ENCODE measurements at places on chromosomes 7 and 10. TPM values are rescaled to one million over a fixed set of nuclear protein-coding genes. Genes with fewer than 3 reads are reported as not detected.

DNA sequence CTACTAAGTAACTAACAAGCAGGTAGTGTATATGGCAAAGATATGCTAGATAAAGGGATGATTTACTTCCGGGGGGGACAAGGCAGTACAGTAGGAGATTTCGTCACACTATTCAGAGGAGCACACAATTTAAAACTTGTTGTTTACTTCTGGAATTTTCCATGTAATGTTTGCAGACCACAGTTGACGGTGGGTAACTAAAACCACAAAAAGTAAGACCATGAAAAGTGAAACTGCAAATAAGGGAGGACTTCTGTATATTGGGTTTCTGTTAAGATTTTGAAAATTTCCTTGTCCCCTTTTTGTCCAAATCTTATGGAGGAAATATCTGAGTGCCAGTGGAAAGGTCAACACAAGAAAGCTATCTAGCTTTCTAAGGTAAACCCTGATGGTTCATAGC lies 170.0 kb downstream of the ELAPOR2 start:
- DNase-seq: no peak

Gene PTPRZ1
- total RNA-seq: 11.4 TPM

- no peak for DNase-seq
Observed at GRCh38 chr7:26487780-26488515, 196.3 kb downstream of the SNX10 start.

Gene WDFY4
- total RNA-seq: not detected

DNA sequence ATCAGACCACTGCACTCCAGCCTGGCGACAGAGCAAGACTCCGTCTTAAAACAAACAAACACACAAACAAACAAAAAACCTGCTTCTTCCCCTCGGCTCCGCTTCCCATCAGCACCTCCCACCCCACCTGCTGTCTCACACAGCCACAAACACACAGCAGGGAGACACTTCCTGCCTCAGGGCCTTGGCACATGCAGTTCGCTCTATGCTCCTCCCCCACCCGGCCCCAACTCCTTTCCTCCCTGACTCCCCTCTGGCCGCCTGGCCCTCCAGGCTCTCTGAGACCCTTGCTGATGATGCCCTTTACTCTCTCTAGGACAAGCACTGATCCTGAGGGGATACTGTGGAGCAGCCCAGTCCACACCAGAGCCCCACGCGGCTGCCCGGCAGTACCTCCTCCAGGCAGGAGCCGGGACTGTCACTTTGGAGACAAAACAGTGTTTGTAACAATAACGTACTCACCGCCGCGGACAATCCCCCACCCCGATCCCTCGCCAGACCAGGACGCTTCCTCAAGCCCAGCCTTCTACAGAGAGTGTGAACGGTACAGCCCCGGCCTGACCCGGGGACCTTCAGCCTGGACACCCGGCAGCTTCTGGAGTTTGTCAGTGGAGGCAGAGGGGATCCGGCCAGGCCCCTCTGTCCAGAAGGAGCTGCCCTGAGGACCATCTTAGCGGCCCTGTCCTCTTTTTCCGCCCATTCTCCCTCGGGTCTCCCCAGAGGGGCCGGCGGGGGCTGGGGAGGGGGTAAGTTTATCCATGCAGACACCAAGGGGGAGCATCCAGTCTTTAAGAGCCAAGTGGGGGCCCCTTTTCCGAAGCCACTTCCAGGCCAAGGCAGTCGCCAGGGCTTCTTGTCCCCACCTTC lies 50.0 kb upstream of the GTF2IRD1 start:
- no peak for DNase-seq

DNA sequence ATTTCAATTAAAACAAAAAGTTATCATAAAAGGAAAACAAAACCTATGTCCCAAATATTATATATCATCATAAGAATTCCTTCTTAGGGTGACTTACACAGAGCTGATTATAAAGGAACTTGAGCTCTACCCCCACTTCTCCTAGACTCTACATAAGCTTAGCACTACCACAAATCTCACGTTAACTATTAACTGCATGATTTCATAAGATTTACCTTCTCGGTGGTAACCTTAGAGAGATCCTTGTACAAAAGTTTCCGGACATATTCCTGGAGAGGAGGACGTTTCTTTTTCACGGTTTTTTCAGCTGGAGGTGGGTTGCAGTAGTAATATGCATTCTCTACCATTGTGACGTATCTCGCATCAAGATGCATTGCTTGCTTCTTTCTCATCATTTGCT lies 83.7 kb downstream of the UPF2 start:
- DNase-seq: no peak

- no peak for DNase-seq
Observed at GRCh38 chr10:116771959-116772585, 29.7 kb upstream of the HSPA12A start.

Gene TMEM196
- 3.6 TPM for total RNA-seq

DNA sequence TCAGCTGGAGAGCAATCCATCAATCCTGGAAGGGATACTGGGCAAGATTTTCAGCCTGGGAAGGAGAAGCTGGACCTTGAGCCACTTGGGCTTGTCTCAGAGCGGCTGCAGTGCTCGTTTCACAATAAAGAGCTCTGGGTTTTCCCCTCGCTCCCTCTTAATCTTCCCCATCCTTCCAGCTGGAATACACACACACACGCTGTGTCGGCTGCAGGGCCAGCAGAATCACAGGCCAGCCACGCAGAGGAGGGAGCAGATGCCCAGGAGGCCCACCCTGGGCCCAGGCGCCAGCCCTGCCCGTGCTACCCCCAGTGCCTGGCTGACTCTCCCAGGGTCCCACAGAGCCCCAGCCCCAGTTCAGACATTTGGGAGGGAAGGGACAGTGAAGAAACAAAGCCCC lies 255.1 kb downstream of the TNS3 start:
- DNase-seq: no peak

- no peak for DNase-seq
Observed at GRCh38 chr7:138900035-138900828, 81.0 kb downstream of the KIAA1549 start.

DNA sequence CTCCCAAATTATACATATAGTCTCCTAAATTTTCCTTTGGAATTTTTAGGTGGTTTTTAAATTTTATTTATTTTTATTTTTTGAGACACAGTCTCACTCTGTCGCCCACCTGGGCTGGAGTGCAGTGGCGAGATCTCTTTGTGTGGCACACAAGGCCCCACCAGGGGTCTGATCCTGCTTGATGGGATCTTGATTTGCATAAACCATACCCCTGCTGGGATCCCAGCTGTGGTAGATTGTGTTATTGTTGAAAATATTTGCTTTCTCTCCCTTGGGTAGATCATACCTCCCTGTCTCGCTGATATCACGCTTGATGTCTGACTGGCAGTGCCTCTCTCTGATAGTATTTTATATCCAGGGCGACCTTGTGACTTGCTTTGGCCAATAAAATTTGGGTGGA lies 5.6 kb upstream of the MUC3A start:
- DNase-seq: no peak

Gene CLDN4
- total RNA-seq: 0.54 TPM

GRCh38 chr10:58575491-58575890 lies 62.8 kb downstream of the BICC1 start:
- DNase-seq: no peak

Gene TDRD1
- not detected for total RNA-seq

DNA sequence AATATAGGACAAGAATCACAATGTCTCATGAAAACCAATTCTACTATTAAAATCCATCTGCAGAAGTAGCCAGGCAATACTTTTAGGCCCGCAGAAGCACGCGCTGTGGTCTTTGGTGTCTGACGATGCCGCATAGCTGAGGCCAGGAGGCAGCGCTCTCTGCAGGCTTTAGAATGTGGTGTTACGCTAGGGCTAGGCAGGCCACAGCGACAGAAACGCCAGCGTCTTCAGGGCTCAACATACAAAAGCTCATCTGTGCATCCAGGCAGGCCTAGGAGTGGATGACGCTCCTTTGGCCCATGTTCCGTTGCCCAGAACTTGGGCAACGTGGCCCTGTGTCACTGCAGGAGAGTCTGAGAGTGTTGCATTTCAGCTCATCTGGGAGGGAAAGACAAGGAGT lies 601.1 kb upstream of the FOXK1 start:
- no peak for DNase-seq

DNA sequence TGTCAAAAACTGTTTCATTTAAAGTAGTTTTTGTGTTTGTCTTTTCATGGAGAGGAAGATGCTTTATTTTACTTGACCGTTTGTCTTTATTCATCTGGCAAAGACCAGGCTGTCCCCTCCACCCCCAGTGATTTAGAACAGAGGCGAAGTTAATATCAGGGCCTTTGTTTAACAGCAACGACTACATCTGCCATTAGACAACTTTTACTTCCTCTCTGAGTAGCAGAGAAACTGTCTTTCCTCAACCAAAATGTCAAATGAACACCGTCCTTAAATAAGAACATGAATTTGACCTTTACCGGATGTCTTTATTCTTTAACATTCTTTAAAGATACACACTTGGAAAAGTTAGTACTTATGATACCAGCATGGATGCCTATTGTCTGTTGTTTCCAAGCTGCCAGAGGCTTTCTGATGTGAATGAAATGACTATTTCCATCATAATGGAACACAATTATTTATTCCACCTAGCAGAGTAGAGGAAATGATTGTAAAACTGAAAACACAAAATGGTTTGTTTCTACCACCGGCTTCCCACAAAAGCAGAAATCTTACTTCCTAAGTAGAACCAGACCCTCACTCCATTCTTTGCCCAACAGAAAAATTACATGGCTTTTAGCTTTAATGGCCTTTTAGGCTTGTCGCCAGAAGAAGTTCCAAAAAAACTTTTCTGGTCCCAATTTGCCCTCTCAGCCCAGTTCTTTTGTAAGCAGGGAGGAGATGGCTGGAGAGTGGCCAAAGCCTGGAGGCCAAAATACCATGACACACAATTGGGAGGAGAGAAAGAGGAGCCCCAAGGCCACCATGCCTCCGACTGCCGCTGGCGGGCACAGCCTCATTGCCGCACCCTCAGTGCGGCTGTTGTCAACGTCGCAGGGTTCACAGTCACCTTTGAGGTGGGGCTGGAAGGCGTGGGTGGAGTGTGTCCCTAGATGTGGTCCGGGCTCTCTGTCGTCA lies 168.5 kb downstream of the TEX36 start:
- DNase-seq: no peak

DNA sequence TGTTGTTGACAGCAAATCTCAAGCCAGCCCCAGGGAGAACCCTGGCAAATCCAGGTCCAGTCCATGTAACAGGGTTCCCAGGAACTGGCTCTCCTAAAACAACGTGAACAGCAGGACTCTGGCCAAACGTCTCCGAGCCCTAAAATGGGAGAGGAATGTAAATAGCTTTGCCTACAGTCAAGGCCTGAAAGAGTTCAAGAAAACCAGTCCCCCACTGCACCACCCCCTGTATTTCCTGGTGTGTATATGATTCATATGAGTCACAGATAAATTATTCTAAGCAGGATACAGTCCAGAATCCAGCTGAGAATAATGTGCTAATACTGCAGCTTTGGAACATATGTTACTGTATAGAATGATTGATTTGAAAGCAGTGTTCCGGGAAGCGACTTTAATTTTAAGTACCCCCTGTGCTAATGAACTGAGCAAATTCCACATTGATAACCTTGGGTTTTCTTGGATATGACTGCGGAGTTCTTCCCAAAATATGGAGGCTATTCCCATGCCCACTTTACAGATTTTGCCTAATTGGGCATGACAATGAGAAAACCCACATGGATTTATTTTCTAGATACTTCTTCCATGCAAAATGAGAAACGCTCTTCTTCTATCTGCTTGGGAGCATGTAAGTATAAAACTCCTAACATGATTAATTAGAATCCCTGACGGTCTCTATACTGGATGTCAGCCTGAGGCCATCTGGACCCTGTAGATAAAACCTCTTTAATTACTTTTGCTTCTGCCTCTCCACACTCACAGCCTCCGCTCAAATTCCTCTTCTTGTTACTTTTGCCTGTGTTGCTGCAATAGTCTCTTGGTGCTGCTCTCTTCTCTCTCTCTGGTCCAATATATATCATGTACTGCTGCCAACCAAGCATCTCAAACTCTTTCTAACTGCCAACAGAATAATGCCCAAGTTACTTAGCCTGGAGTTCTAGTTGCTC lies 50.2 kb downstream of the LAMB4 start:
- no peak for DNase-seq

- no peak for DNase-seq
Observed at GRCh38 chr10:44172883-44173607, 211.9 kb downstream of the CXCL12 start.

- no peak for DNase-seq
Observed at GRCh38 chr7:117045927-117046710, 92.8 kb downstream of the ST7 start.

DNA sequence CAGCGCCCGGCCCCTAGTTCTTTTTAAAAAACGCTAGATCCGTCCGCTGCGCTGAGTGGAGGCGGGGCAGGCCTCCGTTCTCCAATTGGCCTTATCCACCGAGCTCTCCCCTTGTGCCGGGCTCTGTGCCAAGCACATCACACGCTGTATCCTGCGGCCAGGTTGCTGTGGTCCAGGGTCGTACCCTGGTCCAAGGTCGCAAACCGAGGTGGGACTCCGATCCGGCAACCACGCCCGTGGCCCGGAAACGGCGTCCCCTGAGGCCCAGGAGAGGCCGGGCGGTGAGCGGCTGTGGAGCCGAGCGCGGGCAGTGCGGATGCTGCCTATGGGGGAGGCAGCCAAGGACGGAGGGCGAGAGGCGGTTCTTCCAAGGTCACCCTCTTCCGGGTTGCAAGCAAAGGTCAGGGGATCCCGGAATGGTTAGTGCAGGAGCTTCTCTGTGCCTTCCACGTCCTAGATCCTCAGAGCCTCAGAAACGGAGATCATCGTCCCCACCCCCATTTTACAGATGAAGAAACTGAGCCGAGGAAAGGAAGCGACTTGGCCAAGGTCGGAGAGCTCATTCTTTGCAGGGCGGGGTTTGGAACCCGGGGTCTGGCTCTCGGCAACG lies 72.4 kb upstream of the LRRC4 start:
- no peak for DNase-seq

GRCh38 chr7:22115689-22116088 lies 170.0 kb upstream of the CDCA7L start:
- DNase-seq: no peak

DNA sequence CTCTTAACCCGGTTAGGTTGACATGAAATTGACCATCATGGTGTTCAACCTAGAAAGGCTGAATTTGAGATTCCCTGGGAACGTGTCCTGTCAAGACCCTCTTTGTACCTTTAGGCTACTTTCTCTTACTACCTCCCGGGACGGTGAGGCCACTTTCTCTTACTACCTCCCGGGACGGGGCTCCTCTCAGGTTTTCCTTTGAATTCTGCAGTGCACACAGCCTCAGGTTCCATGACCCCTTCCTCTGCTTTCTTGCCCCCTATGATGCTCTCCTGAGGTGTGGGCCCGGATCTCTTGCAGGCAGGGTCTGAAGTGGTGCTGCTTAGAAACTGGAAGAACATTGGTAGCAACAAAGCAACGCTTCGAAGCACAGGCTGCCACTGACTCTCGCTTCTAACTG lies 155.3 kb downstream of the CAMK1D start:
- no peak for DNase-seq

DNA sequence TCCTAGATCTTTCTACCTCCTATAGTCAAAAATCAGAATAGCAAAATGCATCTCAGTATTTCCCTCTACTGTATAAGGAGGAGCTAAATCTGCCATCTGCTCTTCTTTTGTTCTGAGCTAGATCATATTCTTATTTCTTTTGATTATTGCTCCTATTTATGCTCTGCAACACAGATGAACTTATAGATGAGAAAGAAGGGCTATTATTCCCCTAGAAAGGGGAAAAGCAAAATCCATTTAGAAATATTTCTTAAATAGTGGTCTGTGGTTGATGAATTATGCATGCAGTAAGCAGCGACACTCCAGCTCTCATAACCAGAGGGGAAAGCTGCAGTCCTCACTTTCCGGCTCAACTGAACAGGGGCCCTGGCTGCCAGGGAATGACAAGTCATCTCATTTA lies 207.3 kb upstream of the SORCS1 start:
- DNase-seq: peak; percentile 17

- peak; percentile 35 for DNase-seq
Observed at GRCh38 chr10:122567056-122567660, 6.6 kb downstream of the DMBT1 start.

Gene ARHGAP22
- total RNA-seq: 10.0 TPM

- peak; percentile 23 for DNase-seq
Observed at GRCh38 chr7:21944616-21945453, 864 bp downstream of the CDCA7L start.
